ENCODE measurements at places on chromosomes 11 and 22.

- no peak for DNase-seq
Observed at GRCh38 chr11:1772270-1773130, 8.8 kb upstream of the CTSD start.

DNA sequence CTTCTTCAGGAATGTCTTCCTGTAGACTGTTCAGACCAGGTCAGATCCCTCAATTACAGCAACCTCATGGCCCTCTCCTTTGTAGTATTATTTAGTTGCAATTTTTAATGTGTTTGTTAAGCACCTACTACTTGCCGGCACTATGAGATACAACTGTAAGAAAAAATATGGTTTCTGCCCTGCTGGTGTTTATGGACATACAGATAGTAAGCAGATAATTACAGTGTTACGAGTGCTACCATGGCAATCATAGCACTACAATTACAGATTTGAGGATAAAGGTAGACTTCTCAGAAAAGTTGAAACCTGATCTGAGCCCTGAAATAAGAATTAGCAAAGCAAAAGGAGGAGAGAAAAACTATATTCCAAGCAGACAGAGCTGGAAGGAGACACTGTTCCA lies 2.8 kb downstream of the LRRC51 start:
- no peak for DNase-seq

DNA sequence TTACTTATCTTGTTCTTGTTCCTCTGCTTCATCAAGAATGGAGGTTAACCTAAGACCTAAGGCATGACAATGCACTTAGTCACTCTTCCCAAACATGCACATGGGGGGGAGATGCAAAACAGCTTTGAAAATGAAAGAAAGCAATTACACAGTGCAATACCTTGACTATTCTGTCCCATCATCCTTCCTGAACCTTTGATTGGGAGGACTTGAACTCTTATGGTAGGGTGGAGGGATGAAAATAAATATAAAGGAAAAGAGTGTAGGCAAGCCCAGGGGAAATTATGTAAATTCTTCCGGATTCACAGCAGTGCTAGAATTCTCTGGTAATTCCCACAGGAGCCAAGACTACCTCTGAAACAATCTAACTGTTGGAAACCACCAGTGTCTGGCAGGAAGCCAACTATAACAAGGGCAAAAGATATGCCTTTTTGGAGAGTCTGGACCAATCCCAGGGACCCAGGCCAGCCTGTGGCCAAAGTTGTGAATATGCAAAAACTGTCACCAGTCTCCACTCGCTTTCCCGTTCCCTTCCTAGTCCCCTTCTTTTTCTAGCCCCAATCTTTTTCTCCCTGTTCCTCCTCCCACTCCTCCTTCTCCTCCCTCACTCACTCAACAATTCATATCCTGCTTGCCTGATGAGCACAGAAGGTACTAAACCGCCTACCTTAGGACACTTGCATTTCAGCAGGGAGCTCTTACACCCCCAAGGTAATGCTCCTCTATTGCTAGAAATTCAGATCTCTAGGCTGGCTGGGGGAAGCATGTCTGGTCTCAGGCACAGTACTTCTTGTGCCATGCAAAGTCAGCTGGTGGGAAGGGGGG lies 2.5 kb upstream of the RCN1 start:
- DNase-seq = peak; percentile 73

DNA sequence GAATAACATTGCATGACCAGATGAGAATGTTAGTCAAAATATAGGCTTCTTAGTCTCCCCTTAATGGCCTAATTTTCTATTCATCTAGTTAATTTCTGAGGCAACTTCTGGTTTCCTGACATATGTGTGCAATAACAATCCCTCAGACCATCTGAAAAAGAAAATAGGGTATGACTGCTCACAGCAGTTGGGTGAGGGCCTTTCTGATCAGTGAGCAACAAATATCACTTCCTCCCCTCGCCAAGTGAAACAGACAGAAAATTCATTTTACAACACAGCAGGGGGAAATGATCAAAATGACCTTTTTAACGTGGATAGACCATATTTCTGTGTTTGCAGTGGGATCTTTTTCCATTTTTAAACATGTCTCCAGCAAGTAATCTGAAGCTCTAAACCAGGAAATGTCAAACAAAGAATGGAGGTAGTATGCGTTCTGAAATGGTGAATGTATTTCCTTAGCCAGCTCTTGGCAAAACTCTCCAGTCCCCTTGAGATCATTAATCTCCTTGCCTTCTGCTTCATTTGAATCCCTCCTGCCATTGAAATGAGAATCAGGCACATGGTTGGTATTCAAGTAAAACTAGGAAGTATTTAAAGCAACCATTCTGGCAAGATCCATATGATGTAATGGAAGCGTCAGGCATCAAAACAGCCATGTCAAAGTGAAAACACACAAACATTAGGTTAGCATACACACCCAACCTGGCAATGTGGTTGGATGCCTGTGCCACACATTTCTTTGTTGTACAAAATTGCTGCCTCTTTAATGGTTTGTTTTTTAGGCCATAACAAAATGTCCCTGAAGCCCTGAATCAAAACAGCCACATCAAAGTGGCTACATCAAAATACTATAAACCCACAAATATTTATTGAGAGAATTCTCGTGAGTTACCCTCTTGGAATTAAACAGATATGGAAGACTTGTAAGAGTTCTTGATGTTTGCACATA lies 100.1 kb downstream of the SLC1A2 start:
- no peak for DNase-seq

- no peak for DNase-seq
Observed at GRCh38 chr11:122127020-122127419, 11.0 kb upstream of the BLID start.

- no peak for DNase-seq
Observed at GRCh38 chr11:40302669-40303068, 1156.8 kb downstream of the LRRC4C start.

DNA sequence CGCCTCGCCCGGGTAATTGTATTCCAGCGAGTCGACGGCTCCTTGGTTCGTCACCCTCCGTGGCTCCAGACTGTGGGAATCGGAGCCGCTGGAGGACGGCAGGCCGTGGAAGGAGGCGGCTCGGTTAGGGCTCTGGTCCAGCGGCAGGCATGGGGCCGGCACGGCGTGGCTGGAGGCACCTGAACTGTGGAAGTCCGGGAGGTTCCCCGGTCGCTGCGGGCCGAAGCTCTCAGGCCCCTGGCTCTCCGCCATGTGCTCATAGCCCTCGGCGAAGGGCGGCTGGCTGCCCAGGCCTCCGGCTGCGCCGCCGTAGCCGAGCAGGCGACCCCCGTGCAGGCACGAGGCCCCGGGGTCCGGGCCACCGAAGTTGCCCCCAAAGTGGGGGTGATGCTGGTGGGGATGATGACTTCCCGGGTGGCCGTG lies 1.7 kb downstream of the MN1 start:
- no peak for DNase-seq

DNA sequence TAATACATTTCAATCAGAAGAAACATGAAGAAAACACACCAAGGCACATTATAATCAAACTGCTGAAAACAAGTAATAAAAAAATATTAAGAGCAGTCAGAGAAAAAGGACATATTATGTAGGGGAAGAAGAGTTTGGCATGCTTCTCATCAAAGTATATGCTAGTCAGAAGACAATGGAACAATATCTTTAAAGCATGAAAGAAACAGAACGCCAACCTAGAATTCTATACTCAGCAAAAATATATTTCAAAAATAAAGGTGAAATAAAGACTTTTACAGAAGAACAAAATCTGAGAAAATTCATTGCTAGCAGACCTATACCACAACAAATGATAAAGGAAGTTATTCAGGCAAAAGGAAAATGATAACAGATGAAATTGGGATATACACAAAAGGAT lies 34.6 kb upstream of the ANO1 start:
- no peak for DNase-seq

DNA sequence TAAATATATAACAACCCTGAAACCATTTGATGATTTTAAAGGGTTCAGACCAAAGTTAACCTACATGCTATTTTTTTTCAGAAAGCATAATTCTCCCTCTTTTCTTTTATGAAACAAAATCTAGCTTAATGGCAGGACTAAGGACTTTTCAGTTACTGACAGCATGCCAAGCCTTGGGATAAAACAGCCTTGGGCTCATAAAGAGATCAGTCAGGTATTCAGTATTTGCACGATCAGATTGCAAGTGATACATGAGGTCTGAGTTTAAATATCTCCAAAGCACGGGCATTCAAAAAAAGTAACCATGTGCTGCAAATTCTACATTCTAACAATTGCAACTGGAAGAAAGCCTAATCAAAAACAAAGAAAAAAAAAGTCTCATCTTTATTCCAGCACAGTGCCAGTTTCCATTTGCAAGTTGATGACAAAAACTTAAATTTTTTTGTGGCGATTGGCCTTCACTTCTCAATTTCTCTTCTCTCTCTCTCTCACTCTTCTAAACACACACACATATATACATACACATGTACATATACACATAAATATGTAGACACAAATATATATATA lies 60.1 kb downstream of the CTSC start:
- DNase-seq = no peak

GRCh38 chr22:42635531-42635930 lies 4.9 kb downstream of the ATP5MGL start:
- DNase-seq = peak; percentile 76

DNA sequence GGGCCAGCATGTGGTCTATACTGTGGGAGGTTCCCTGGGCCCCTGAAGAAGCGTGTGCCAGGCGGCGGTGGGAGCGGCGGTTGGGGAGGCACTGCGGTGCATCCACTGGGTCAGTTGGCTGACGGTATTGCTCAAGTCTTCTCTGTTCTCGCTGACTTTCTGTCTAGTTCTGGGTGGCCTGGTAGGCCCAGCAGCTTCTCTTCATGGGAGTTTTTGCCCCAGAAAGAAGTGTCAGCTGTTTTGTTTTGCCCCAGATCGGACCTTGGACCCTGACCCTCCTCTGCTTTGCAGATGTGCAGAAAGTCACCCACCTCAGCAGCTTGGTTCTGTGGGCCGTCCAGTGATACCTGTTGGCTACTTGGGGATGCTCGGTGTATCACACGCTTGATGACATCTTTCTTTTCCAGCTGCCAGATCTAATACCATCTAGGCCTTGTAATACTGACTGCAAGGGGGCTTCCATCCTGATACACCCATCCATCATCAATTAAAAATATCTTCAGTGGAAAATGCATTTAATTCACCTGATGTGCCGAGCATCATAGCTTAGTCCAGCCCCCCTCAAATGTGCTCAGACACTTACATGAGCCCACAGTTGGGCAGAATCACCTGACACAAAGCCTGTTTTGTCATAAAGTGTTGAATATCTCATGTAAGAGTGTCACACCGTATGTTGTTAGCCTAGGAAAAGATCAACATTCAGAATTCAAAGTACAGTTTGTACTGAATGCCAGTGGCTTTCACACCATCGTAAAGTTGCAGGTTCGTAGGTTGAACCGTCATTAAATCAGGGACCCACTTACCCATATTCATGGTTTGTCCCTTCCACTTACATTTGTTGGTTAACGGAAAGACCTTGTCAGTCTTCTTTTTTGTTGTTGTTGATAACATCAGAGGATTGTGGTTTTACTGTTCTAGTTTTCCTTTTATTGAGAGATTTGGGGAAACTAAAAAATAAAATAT lies 13.9 kb downstream of the ZBED4 start:
- DNase-seq = no peak

GRCh38 chr11:59746111-59746510 lies 9.1 kb upstream of the STX3 start:
- no peak for DNase-seq

DNA sequence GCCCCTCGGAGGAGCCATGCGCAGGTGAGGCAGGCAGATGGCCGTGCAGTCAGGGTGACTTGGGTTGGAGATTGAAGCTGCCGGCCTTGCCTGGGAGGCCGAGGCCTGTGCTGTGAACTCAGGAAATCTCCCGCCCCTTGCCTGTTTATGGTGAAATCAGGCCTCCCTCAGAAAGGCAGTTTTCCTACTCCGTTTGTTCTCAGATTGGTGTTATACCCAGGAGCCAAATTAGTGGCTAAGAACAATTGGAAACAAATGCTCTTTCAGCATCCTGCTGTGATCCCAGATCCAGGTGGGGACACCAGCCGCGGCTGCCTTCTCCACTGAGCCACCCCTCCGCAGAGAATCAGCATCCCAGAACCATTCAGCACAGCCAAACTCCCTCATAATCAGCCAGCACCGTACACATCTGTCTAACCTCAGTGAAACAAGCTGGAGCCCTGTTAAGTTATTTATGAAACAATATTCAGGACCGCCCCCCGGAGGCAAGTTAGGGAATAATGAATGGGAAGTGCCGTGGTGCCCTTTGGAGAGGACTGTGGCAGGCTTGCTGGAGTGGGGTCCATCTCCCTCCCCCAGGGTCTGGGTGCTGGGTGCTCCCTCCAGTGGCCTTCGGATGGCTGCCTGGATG lies 60.0 kb downstream of the PKNOX2 start:
- DNase-seq = no peak

GRCh38 chr11:62500650-62501030 lies 46.0 kb downstream of the AHNAK start:
- no peak for DNase-seq

- peak; percentile 79 for DNase-seq
Observed at GRCh38 chr22:24060375-24060788, 49.3 kb downstream of the CABIN1 start.

GRCh38 chr11:109604481-109605400 lies 182.8 kb downstream of the C11orf87 start:
- no peak for DNase-seq

GRCh38 chr11:67240576-67241389 lies 25.5 kb upstream of the GRK2 start:
- no peak for DNase-seq

DNA sequence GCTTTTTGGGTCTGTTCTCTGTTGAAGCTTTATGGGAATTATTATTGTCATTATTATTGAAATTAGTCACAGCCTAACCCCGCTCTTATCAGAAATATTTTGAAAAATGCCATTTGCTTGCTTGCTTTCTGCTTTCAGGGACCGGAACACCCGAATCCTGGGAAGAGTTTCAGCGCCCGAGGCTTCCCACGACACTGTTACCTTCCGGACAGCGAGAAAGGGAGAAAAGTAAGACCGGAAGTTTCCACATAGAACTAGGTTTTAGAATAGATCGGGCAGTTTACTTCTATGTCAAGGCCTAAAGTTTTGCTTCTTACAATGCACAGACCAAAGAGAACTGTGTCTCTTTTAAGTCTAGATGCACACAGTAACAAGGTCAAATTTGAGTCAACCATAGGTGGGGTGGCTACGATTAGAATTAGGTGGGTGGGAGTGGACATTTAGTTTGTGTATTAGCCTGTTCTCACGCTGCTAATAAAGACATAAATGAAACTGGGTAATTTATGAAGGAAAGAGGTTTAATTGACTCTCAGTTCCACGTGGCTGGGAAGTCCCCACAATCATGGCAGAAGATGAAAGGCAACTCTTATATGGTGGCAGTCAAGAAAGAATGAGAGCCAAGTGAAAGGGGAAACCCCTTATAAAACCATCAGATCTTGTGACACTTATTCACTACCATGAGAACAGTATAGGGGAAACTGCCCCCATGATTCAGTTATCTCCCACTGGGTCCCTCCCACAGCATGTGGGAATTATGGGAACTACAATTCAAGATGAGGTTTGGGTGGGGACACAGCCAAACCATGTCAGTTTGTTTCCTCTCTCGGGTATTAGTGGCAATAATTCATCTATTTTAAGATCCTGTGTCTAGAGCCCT lies 12.9 kb downstream of the MPEG1 start:
- no peak for DNase-seq

GRCh38 chr22:30535182-30535581 lies 11.4 kb downstream of the SEC14L6 start:
- no peak for DNase-seq

GRCh38 chr11:12884751-12885318 lies 124.3 kb upstream of the RASSF10 start:
- no peak for DNase-seq

Measured in AG04449 (cell line).